ENCODE measurements at places on chromosomes 13 and 19.

DNA sequence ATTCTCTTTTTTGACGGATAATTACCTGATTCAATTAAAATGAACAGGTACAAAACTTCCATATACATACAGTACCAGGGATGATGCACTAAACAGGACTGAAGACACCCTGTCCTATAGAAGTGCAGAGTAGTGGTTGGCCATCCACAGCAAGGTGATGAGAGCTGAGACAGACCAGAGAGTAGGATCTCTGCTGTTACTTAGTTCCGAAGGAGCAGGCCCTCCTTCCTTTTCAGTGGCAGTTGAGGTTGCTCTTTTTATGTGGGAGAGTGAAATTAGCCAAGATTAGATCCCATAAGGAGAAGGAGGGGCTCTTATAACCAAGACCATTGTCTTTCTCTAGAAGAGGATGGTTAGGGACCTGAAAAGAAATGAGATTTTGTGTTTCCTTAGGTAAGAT is 4.0 kb downstream of the PDS5B start:
- no peak for DNase-seq

GRCh38 chr19:51552996-51553725 is 17.9 kb upstream of the ZNF175 start:
- DNase-seq: no peak

DNA sequence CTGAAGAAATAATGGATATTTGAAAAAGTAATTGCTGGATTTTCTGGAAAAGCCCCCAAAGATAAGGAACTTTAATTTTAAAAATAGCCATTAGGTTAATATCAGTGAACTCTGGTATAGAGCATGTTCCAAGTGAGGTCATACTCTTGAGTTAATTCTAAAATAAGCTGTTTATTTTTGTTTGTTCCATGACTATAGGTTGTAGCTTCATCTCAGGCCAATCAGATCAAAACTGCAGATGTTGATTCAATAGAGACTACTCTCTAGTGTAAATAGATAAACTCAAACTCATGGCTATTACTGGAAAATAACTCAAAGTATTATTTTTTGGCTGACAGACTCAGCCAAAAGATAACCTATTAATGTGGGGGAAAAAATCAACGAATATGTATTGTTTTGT is 815.1 kb downstream of the DIAPH3 start:
- no peak for DNase-seq

DNA sequence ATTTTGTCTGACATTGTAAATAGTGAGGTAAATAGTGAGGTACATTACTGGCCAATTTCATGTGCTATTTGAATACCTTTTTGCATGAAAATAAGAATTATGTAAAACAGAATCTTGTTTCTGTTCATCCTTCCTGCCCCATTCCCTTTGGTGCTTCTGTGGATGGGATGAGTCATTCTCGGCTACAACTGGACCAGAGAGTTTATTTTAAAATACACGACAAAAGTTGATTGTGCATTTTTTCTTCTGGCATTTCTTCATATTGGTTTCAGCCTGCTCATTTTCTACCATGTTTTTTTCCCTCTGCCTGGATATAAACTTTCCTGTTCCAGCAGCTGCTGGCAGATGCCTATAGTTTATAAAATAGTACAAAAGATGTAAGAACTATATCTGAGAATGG is 107.5 kb downstream of the CYSLTR2 start:
- no peak for DNase-seq

DNA sequence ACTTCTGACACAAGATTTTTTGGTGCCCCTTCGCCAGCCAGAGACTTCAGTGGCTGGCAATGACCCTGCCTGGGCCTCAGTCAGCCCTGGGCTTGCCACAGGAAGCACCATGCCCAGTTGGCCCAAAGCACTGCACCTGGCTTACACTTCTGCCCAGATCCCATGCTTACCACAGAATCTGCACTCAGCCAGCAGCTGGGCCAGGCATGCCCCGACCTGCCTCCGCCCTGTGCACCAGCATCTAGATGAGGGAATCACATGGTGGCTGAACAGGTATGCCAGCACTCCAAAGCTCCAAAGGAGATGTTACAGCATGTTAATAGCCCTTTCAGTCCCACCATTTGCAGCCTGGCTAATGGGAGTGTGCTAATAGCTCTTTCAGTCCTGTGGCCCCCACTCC is 690.9 kb downstream of the SLITRK6 start:
- no peak for DNase-seq

DNA sequence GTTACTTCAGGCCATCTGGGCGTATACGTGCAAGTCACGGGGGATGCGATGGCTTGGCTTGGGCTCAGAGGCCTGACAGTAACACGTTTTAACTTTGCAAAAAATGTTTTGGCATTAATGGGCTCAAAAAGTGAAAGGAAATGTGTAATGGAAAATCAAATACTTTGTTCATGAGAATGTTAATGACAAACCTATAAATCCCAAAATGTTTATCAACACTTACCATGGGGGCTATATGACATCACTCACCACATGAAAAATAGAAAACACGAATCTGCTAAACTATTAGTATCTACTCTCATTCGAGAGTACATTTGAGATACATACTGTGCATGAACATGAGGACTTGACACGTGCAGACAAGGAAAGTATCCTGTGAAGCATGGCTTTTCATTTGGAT is 91.7 kb downstream of the FAM216B start:
- no peak for DNase-seq

- no peak for DNase-seq
Observed at GRCh38 chr19:8004723-8005513, 523 bp downstream of the ELAVL1 start.

DNA sequence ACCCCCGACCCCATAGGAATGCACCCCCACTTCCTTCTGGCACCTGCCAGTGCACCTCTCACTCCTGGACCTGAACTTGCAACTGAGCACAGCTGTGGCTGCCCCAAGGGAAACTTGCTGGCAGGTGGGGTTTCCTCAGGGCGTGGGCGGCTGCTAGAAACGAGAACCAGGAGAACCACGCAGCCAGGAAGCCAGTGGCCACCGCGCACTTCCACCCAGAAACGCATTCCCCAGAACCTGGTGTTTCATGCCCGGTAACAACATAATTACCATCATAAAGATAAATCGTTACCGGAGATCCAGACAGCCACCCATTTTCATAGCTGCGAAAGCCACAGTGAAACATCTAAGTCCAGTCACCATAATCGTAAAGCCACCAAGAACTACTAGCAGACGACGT is 75.2 kb upstream of the C13orf46 start:
- no peak for DNase-seq

- DNase-seq: no peak
Observed at GRCh38 chr13:40564342-40565001, 102.0 kb downstream of the FOXO1 start.

GRCh38 chr19:46813839-46814358 is 25.5 kb upstream of the SLC1A5 start:
- DNase-seq: peak; percentile 26

- no peak for DNase-seq
Observed at GRCh38 chr19:2594319-2594718, 108.2 kb downstream of the GNG7 start.

DNA sequence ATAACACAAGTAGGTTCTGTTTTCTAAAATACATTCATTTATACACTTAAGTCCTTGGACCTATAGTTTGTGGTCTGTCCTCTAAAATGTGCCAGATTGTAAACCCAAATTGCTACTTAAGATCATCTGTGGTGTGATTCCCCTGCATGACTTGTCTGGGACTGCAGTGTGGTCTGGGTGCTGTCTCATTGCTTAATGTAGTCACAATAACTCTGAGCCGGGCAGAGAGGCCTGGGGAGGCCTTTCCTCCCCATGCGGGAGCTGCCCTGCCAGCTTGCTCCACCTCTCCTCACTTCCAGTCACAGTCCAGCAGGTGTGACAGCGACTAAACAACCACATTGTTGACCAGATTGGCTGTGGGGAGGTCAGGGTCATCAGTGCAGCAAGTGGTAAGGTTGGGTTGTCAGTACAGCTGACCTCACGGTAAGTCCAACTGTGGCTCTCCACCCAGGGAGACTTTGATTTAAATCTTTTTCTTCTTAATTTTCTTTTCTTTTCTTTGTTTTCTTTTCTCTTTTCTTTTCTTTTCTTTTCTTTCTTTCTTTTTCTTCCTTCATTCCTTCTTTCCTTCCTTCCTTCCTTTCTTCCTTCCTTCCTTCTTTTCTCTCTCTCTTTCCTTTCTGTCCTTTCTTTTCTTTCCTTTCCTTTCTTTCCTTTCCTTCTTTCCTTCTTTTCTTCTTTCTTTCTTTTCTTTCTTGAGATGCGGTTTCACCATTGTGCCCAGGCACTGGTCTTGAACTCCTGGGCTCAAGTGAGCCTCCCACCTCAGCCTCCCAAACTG is 4.4 kb upstream of the TUBA3C start:
- DNase-seq: no peak

- no peak for DNase-seq
Observed at GRCh38 chr19:35290381-35291127, 1.4 kb upstream of the MAG start.

DNA sequence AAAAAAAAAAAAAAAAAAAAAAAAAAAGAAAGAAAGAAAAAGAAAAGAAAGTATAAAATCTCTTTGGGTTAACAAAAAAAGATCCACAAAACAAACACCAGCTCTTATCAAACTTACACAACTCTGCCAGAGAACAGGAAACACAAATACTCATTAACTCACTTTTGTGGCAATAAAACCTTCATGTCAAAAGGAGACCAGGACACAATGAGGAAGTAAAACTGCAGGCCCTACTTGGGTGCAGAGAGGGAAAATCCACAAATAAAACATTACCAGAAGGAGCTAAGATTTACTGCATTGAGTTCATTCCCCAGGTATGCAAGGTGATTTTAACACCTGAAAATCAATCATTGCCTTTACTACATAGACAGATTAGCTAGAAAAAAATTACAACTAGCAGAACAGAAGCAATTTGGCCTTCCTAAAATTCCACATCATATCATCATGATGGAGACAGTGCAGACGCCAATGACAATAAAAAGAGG is 9.6 kb upstream of the CEACAM5 start:
- DNase-seq: no peak

DNA sequence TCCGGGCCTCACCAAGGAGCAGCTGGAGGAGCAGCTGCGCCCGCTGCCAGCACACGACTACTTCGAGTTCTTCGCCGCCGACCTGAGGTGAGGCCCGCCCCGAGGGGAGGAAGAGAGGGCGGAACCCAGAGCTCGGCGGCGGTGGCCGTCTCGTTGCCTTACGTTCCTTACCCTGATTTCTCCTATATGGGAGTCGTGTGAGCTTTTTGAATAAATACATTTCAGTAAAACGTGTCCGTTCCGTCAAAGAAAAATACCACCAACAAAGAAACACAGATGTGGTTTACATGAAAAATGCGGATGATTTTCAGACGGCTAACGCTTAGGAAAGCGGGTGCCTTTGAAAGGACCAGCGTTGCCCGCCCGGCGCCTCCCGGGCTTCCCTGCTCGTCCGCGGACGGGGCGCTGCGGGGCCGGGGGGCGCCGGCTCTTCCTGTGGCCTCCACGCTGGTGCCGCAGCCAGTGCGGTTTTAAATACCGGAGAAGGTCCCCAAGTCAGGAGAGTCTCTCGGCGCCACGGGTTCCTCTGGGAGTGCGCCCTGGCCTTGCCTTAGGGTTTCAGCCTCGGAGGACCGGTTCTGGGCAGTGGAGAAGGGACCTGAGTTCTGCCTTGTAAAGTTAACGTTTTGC is 755 bp downstream of the UPF3A start:
- DNase-seq: peak; percentile 34

- no peak for DNase-seq
Observed at GRCh38 chr13:113971471-113972231, 2.2 kb downstream of the C13orf46 start.

GRCh38 chr13:26606631-26607030 is 49.1 kb downstream of the WASF3 start:
- DNase-seq: no peak

DNA sequence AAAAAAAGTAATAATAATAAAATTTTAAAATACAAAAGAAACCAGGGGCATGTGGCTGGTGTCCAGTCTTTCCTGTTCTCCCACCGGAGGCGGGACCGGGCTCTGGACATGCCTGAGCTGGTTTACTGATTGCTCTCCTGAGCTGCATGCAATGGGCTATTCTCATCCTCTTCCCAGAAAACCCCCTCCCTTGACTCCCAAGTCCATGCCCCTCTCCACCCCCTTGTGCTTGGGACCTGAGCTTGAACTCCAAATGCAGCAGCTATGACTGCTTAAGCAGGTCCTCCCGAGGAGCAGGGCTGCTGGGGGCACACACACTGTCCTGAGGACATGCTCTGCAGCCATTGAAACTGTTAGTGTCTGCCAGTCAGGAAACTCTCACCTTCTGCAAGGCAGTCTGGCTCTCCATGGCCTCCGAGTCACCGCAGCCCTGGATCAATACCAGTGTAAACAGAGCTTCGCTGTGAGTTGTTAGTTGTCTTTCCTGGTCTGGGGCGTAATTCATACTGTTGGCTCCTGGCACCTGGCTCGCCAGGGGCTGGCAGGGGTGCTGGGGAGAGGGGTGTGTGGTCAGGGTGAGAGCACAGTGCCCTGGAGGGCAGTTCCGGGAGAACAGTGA is 41.6 kb upstream of the CHST8 start:
- peak; percentile 46 for DNase-seq

- peak; percentile 72 for DNase-seq
Observed at GRCh38 chr13:101416181-101417042, at the start of gene NALCN. Gene NALCN (minus strand): TSS chr13:101416508. CDS start chr13:101399126, 17,382 bp downstream.

DNA sequence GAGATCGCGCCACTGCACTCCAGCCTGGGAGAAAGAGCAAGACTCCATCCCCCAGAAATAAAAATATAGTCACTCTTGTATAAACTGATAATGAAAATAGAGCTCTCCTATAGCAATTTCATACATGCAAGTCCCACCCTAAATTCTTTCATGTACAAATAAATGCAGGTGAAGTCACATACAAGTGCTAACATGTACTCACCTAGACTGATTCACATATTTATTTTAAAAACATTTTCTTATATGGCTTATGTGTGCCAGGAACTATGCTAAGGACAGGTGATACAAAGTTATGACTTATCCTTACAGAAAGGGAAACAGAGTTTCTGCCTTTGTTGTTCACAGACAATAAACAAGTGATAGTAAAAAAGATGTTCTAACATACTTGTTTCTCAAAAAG is 32.0 kb downstream of the USP12 start:
- DNase-seq: no peak

- DNase-seq: no peak
Observed at GRCh38 chr19:6473647-6474046, 7.9 kb downstream of the DENND1C start.

- DNase-seq: no peak
Observed at GRCh38 chr13:99866781-99867180, 104.8 kb downstream of the ZIC5 start.

- peak; percentile 6 for DNase-seq
Observed at GRCh38 chr13:39144941-39145533, 106.8 kb downstream of the NHLRC3 start.

GRCh38 chr13:35987572-35988513 is 143.3 kb downstream of the DCLK1 start:
- no peak for DNase-seq

- DNase-seq: peak; percentile 87
Observed at GRCh38 chr13:44854313-44855060, 134.8 kb downstream of the NUFIP1 start.

GRCh38 chr13:100961186-100961585 is 286.6 kb upstream of the TMTC4 start:
- no peak for DNase-seq

- DNase-seq: no peak
Observed at GRCh38 chr19:39007096-39007495, 25.3 kb downstream of the FBXO27 start.
